ENCODE measurements at places on chromosomes 16 and 17.

DNA sequence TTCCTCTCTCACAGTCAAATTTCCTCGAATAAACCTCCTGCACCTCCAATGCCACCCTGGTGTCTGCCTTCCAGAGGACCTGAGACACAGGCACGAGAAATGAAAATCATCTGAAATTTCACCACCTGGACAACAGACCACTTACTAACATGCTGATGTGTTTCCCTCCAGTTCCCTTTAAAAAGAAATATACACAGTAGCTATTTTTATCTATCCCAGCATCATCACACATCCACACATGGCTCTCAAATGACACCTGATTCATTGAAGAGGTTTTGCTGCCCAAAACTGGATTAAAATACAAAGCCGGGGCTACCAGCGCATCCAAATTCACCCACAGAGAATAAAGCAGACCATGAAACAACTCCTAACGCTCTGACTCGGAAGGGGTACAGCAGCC is 13.9 kb downstream of the ELAC2 start:
- DNase-seq, result no peak

DNA sequence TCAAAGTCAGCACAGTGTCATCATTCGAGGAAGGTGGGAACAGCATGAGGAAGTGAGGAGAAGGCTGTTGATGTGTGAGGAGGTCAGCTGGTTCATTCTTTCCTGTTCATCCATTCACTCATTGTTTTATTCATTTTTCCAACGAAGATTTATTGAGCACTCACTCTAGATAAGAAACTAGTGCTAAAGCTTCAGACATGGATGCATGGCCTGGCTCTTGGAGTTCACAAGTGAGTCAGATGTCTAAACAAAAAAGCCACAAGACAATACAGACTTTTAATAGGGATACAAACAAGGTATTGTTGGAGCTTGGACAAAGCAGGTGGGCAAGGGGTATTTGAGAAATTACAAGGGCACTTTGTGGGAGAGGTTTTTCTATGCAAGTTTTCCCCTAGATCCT is 31.3 kb upstream of the MPHOSPH6 start:
- DNase-seq, result no peak

- DNase-seq, result no peak
These were observed 214.3 kb downstream of the IRX3 start for GRCh38 chr16:54072237-54072636.

- DNase-seq, result no peak
These were observed 98.2 kb upstream of the NOL11 start for GRCh38 chr17:67619555-67619954.

- no peak for DNase-seq
These were observed 44.0 kb downstream of the TUBD1 start for GRCh38 chr17:59848778-59849177.

GRCh38 chr16:59067205-59067604 is 333.1 kb upstream of the GOT2 start:
- DNase-seq, result no peak
